ENCODE measurements at places on chromosomes 11 and 22.

- no peak for DNase-seq
Measured at GRCh38 chr11:67006029-67006884, 16.7 kb upstream of the SYT12 start.

GRCh38 chr11:84788220-84788619 lies 838.9 kb downstream of the DLG2 start:
- DNase-seq: no peak

DNA sequence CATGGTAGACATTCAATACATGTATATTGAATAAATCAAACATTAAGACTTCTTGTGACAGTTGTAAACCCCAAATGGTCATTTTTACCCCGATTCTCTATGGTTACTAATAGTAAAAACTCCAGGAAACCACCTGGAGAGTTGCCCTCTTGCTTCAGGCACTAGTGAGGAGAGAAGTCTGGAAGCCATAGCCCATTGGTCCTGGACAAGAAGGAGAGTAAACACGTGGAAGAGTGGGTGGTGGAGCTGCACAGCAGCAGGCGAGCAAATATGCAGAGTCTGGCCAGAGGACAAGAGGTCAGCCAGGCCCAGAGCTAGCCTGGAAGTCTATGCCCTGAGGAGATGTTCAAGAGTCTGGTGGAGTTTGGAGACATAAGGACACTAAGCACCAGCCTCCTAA lies 17.7 kb downstream of the DCHS1 start:
- DNase-seq: no peak

DNA sequence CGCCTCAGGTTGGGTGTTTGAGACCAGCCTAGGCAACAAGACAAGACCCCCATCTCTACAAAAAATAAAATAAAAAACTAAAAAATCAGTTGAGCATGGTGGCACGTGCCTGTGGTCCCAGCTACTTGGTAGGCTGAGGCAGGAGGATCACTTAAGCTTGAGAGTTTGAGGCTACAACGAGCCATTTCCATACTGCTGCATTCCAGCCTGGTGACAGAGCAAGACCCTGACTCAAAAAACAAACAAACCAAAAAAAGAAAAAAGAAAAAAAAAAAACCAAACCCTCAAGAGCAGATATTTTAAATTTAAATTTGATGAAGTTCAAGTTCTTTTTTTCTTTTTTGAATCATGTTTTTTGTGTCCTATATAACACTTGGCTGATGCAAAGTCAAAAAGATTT lies 7.2 kb upstream of the CCDC83 start:
- no peak for DNase-seq

GRCh38 chr11:69442807-69443137 lies 38.7 kb upstream of the LINC01488 start:
- peak; percentile 59 for DNase-seq

DNA sequence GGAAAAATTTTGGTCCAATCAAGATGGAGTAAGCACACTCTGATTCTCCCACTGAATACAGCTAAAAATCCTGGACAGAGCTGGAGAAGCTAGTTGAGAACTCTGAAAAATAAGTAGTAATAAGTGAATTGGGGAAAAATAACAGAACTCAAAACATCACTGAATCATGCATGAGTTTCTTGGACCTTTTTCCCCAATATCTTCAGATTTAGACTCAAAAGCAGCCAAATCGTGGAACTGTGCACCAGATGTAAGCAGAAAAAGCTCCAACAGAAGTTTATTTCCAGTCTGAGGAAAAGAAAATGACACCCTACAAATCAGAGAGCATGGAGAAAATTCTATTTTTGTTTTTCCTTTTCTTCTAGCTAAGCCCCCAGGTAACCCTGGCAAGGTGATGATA lies 279.7 kb upstream of the CTSC start:
- no peak for DNase-seq

DNA sequence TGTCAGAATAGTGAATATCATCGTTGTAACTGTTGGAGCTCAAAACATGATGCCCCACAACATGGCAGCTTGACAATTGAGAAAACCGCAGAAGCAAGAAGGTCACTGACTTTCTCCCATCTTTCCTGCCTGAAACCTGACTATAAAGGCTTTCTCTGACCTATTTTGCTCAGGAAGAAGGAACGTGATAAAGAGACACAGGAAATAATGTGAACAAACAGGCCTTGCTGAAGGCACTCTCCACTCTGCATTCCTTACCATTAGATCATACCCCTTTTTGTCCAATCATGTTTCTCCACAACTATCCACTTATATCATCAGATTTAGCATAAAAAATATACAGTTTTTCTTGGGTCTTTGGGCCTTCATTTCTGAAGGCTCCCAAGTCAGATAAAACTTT lies 916.8 kb downstream of the METTL15 start:
- no peak for DNase-seq

GRCh38 chr11:3626250-3626960 lies 15.4 kb downstream of the ART5 start:
- no peak for DNase-seq

- DNase-seq: no peak
Measured at GRCh38 chr11:10499874-10500601, 40.9 kb downstream of the RNF141 start.

DNA sequence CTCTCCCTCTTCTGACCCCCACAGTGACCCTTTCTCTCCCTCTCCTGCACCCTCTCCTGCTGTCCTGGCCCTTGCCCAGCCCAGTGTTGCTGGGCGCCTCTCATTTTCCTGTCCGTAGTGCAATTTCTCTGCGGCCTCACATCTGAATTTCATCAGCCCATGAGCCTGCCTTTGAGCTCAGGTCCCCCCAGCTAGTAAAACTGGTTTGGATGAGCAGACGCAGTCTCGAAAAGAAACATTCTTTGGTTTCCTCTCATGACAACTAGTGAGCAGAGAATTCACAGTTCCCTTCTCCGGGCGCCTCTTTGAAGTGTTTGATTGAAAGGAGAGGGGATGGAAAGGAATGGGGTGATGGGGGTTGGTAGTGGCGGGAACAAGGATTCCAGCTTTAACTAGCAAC lies 126.0 kb upstream of the CADM1 start:
- DNase-seq: no peak

- no peak for DNase-seq
Measured at GRCh38 chr11:46264030-46264429, 13.4 kb upstream of the CREB3L1 start.

DNA sequence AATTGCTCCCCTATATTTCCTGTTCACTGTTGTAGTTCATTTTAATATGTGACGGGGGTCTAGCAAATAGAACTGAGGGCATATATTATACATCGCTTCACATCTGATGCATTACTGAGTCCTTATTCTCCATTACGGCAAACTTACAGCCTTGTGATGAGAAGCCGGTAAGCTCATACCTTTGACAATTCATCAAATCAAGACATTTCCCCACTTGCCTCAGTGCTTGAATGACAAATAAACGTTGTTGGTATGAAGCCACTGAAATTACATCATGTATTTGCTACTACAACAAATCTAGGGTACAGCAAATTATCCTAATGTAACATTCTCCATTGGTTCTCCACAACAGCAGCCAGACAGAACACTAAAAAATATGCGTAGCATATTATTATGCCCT lies 1999.8 kb downstream of the LRRC4C start:
- no peak for DNase-seq

DNA sequence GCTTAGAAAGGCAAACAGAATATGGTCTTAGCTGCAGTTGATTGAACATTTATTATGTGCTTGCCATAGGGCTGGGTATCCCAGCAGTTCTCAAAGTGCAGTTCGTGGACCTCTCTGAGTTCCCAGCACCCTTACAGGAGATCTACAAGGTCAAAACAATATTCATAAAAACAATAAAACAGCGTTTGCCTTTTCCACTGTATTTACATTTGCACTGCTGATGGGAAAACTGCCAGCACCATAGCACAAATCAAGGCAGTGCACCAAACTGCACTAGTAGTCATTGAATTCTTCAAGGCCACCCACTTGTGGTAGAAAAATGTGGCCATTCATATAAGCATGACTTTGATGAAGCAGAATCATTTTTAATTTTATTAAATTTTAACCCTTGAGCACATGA lies 128.1 kb downstream of the CCDC34 start:
- DNase-seq: no peak

GRCh38 chr11:95968585-95968984 lies 44.7 kb upstream of the MTMR2 start:
- DNase-seq: no peak

DNA sequence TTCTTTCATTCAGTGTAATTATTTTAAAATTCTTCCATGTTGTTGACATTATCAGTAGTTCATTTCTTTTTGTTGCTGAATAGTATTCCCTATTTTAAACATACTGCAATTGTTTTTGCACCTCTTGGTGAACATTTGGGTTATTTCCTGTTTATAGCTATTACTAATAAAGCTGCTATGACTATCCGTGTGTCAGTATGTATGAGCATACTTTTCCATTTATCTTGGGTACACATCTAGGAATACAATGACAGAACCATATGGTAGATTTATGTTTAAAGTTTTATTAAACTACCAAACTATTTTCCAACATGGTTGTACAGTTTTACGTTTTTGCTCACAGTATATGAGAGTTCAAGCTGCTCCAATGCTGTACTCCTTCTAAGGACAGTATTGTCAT lies 22.0 kb upstream of the FIBIN start:
- no peak for DNase-seq

DNA sequence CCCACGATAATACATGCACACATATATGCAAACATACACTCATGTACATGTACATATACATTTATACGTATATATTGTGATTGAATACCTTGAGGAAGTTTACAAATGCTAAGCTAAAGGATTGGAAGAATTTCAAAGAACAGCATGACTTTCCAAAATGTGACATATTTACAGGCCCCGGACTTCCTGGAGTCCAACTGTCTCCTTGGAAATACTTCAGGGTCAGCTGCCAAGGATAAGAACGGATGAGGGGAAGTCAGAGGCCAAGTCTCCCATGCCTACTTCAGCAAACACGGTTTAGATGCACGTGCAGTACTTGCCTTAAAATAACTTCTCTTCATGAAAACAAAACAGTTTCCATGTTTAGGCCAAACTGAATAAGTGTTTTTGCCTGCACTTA lies 213.6 kb downstream of the DYNC2H1 start:
- DNase-seq: no peak

GRCh38 chr11:128902515-128903066 lies 11.4 kb downstream of the KCNJ5 start:
- DNase-seq: no peak

All from C1 segment of cervical spinal cord (tissue), 14 donors.